NCI-H1092 (cell line): ENCODE measurements at places on chromosomes 13 and 19.

GRCh38 chr13:67048821-67049150, 181.3 kb downstream of the PCDH9 start:
- no peak for DNase-seq

GRCh38 chr19:46287585-46287984, 9.3 kb upstream of the HIF3A start:
- no peak for DNase-seq

DNA sequence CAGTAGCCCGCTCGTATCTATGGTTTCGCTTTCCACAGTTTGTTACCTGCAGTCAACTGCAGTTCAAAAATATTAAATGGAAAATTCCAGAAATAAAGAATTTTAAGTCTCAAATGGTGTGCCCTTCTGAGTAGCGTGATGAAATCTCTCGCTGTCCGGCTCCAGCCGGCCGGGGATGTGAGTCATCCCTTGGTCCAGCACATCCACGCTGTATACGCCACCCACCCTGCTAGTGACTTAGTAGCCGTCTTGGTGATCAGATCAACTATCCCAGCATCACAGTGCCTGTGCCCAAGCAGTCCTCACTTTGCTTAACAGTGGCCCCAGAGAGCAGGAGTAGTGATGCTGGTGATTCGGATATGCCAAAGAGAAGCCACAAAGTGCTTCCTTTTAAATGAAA, 40.0 kb downstream of the ZNF331 start:
- no peak for DNase-seq

DNA sequence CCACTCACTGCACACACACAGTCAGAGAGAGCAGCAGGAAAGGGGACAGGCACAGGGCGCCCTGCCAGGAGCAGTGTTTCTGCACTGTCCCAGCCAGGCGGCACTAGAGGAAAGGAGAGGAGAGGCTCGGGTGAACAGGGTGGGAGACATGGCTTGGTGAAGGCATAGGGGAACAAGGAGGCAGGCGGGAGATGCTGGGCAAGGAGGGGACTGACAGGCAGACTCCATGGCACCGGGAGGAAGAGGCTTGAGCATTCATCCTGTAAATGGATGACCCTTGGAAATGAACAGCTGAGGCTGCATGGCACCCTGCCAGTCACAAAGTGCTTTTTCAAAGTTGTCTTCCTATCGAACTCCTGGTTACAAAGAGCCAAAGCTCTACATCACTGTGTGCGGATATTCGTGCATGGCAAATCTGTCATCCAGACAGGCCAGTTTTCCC, 22.4 kb downstream of the MED26 start:
- DNase-seq = no peak

GRCh38 chr13:50919277-50919676, 9.7 kb downstream of the RNASEH2B start:
- DNase-seq = no peak
